RWPE1 (cell line): ENCODE measurements at places on chromosomes 13 and 19.

DNA sequence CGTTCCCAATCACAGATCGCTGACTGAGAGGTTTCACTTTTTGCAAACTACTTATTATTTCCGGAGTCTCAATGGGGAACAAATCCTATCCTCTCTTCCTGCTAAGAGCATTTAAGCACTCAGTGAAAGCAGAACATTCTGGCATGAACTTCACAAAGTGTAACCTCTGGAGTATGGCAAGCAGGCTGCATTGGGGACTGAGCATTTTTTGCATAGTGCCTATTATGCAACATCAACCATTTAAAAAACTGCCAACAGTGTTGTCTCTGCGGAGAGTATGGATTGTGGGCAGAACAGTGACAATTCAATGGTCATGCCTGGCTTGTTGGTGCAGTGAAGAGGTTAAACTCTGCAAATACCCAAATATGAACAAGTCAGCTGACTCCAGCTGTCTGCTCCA is 484.6 kb downstream of the OLFM4 start:
- DNase-seq: no peak

- DNase-seq: peak; percentile 98
These were observed 4.3 kb downstream of the CD37 start for GRCh38 chr19:49339301-49340068.

- DNase-seq: no peak
These were observed at the start of gene TMEM190 for GRCh38 chr19:55376241-55376933. Gene TMEM190 (plus strand): TSS chr19:55376826. CDS start chr19:55376854, 28 bp downstream.

GRCh38 chr13:30276178-30276577 is 31.2 kb downstream of the KATNAL1 start:
- no peak for DNase-seq

DNA sequence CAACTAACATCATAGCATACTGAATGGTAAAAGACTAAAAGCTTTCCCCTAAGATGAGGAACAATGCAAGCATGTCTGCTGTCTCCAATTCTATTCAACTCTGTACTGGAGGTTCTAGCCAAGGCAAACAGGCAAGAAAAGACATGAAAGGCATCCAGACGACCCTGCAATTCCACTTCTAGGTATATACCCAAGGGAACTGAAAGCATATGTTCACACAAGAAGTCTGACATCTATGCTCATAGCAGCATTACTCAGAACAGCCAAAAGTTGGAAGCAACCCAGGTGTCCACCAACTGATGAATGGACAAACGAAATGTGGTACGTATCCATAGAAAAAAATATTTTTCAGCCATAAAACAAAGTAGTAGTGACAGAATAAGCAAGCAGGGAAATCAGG is 39.1 kb downstream of the PEPD start:
- DNase-seq: no peak
